Right hindlimb (tissue), 1 donor: ENCODE measurements at places on chromosomes 5 and 9.

GRCh38 chr5:8349855-8350254 lies 480.9 kb downstream of the MTRR start:
- DNase-seq = no peak

- no peak for DNase-seq
These were observed 7.7 kb upstream of the TMEFF1 start for GRCh38 chr9:100465274-100465673.

- no peak for DNase-seq
These were observed 7.8 kb downstream of the IER5L start for GRCh38 chr9:129170229-129170628.

DNA sequence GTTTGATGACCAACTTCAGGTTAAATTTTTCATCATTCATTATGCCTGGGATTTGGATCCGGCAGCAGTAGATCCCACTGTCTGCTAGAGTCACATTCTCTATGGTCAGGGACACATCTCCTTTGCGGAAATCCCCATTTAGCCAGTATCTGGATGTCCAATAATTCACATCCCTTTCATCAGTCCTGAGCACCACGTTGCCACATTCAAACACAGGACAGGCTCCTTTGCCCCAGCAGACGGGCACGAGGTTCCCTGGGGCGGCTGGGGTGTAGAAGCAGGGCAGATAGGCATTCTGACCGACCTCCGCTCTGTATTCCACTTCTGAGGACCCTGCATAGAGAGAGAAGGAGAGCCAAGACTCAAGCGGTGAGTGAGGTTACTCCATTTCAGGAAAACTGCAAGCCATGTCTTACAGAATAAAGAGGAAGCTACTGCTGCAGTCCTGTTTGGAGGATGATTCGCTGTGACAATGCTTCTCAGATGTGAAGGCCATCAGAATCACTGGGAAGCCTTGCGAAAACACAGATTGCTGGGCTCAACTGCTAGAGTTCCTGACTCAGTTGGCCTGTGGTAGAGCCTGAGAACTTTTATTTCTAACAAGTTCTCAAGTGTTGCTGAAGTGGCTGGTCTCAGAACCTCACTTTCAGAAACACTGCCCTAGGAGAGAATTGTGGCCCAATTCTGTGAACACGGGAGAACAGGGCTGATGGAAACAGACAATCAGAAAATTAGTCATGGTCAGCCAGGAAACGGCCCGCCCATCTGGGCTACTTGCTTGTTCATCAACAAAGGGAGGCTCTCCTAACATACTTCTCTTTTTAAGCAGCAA lies 2.0 kb downstream of the HAVCR2 start:
- no peak for DNase-seq

DNA sequence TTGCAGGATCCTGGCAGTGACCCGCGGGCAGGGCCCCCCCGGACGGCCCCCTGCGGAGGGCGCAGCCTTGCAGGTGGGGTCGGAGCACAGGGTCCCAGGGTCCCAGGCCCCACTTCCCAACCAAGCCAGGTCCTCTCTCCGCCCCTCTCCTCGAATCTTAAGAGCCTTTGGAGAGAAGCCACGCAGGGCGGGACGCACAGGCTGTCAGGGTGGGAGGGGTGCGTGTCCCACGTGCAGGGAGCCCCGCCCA lies 18.4 kb upstream of the EGFL7 start:
- peak; percentile 86 for DNase-seq

GRCh38 chr5:163914910-163915309 lies 409.5 kb downstream of the MAT2B start:
- DNase-seq = no peak

DNA sequence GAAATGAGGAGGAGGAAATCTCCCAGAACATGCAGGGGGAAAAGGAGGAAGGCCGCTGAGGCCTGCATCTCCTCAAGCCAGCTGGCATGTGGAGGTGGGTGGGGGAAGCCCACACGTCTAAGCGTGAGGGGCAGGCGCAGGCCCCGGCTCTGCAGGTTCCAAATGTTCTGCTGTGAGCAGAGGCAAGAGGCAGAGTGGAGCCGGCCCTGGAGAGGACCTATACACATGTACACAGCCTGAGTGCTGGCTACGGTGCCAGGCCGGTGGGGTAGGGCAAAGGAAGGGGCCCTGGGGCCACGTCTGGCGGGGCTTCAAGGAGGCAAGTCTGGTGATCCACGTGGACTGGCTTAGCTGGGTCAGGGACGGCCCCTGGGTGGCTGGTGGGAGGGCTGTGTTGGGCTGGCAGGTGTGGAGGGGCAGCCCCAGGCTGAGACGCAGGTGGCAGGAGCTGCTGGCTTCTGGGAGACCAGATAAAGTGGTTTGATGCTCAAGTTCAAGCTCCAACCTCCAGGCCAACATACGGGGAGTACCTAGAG lies 26.4 kb downstream of the LPCAT1 start:
- DNase-seq = no peak

GRCh38 chr5:68316469-68316868 lies 100.9 kb downstream of the PIK3R1 start:
- DNase-seq = no peak

DNA sequence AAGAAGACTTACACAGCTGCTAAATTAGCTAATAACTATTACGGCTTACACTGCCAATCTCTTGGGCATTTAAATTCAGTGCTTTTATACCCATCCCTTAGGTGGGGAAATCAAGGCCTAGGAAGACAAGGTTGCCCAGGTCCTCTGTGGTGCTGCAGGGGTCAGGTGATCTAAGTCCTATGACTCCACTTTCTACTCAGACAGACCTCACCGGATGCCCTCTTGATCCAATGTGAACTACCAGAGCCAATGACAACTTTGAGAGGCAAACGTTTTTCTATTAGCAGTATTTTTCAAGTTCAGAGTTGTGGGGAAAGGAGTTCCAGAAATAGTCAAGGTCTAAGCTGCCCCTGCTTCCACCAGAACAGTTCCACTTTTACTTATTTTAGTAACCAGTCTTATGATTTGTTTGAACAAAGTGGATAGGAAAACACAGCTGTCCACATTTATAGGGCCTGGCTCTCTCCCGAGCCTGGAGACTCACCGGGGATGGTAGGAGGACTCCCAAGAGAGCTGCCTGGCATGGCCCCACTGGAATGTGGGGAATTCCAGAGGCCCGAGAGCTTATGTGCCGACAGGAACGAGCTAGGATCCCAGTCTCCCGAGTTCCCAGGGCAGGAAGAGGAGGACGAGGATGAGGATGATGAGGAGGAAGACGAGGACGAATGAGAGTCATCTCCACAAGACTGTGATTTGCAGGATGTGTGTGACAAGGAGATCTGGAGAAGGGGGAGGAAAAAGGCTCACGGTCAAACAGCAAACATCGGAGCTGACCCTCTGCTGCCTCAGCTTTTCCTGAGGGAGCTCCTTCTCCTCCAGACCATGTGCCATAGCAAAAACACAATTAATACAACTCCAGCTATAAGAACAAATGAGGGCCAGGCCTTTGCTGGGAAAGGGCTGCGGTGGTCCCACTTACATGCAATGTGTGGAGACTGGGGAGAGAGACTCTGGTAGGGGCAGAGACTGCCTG lies 16.7 kb downstream of the FAM193B start:
- DNase-seq = no peak

DNA sequence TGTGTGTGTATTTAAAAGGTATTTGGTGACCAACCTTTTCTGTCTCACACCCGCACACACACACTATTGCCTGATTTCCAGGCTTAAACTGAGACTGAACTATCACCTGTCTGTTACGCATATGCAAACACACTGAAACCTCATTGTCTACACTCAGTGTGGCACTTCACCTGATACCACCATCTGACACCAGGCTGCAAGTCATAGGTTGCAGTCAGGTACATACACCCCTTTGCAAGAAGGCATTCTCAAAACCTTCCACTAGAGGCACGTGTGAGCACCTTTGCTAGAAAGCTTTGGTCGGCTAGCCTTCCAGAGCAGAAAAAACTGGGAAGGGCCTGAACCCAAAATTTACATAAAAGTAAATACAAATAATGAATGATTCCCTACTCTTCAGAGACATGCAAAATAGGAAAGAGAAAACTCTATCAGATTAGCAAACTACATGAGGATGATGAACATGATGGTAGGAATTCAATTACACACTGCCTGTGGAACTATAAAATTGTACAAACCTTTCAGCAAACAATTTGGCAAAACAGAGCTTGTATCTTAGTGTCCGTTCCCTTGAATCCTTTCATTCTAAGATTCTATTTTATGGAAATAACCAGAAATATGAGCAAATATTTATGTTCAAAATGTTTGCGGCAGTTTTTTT lies 5.9 kb upstream of the FOXD1 start:
- DNase-seq = peak; percentile 45

DNA sequence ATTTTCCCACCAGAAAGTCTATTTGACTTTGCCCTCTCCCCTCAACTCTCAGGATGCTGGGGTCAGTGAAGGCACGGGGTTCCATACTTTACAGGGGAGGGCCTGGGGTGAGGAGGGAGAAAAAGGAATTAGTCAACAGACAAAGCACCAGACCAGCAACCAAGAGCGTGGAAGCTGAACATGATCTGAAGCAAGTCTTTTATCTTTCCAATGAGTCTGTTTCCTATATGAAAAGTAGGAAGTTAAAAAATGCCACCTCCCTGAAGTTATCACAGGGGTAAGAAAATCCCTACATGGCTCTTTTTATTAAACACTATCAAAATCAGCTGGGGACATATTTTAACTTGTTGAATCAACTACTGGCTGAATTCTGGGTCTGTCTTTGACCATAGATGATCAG lies 337.0 kb downstream of the TRPM3 start:
- no peak for DNase-seq

DNA sequence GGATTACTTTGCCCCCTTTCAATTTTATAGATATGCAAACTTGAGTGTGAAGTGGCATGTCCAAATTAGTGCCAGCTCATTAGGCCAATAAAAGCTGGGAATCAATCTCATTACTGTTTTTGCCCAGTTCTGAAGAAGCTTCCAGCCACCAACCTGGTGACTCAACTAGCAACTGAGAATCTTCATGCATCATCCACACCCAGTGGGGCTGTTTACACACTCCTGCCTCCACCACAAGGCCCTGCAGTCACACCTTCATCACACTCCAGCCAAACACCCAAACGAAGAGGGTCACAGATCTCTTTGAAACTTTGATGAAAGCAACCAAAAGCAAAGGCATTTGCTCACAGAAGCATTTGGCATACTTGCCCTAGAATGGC lies 41.3 kb upstream of the S1PR3 start:
- DNase-seq = no peak
